Thyroid gland (tissue), 4 donors: ENCODE measurements at places on chromosomes 5 and 9. TPM values are rescaled to one million over a fixed set of nuclear protein-coding genes. Genes with fewer than 3 reads are reported as not detected.

Gene NTRK2
- 186 TPM for total RNA-seq

Gene GAS1
- total RNA-seq = 30.0 TPM

GRCh38 chr9:71692337-71692736 lies 76.0 kb downstream of the CEMIP2 start:
- peaks cover 10% of the 10 kb centered on the region for H3K36me3 ChIP-seq
- H3K27ac ChIP-seq = no peak overlapping the region
- no peak overlapping the region for H3K4me3 ChIP-seq

DNA sequence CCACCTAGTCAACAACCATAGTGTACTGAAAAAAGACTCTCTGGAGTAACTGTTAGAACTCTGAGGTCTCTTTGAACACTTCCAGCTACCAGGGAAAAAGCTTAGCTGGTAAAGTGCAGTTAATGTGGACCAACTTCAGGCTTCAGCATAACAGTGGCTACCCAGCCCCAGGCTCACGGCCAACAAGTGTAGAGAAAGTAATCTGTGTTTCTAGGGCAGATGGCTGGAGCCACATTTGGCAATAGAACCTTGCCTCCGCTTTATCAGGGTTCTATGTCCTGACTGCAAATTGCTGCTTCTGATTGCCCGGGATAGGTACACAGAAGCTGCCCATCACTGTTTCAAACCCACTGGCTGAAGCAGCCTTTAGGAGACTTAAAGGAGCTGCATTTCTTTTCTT lies 76.0 kb upstream of the SIMC1 start:
- no peak overlapping the region for H3K4me3 ChIP-seq
- no peaks in the 10 kb centered on the region for H3K36me3 ChIP-seq
- H3K27me3 ChIP-seq = no peaks in the 10 kb centered on the region
- peaks cover 5% of the 10 kb centered on the region for H3K4me1 ChIP-seq
- H3K27ac ChIP-seq = no peak overlapping the region
- DNase-seq = no peak
